ENCODE measurements at places on chromosomes 16 and 17.

- DNase-seq: no peak
These were observed 130.9 kb downstream of the CDH11 start for GRCh38 chr16:64991001-64991400.

- DNase-seq: no peak
These were observed 27.3 kb downstream of the GAS7 start for GRCh38 chr17:10171122-10171571.

- no peak for DNase-seq
These were observed 593.5 kb upstream of the SOX9 start for GRCh38 chr17:71527311-71527710.

DNA sequence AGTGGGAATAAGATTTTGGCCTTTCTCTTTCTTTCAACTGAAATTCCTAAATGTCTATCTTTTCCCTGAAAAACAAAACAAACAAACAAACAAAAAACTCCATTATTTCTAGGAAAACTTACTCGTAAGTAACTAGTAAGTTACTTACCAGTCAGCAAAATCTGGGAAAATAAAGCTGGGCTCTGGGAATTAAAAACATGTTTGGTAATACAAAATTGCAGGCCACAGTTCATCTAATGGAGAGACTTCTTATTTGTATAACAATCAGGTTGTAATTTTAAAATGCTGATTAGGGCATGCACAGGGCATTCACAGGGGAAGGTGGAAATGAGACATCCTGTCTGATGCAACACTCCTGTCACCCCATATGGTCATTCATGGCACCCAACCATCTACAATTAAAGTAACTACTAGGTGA, 3.8 kb upstream of the WIPI1 start:
- DNase-seq: no peak

GRCh38 chr17:77449908-77450741, 309.4 kb downstream of the SEC14L1 start:
- DNase-seq: no peak

GRCh38 chr17:72381597-72382397, 261.0 kb downstream of the SOX9 start:
- DNase-seq: peak; percentile 85

DNA sequence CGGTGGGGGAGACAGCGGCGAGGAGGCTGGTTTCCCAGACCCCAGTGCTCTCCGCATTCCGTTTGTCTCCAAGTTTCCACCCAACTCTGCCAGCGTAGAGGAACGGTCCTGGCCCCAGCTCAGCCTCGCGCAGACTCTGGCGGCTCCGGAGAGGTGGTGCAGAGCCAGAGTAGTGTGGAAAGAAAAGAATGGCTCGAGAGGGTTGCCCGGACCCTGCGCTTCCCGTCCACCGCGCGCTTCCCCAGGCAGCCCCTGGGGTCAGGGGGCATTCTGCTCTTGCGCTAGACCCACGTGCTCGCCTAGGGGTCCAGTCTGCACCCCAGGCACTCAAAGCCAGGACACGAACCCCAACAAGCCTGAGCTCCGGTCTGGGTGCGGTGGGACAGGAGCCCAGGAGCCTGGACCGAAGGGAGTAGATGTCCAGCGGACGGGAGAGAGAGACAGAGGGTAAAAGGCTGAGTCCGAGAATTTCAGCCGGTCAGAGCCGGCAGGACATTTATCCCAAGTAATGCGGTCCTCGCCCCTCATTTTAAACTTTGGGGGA, 3.8 kb downstream of the PMP22 start:
- DNase-seq: no peak

GRCh38 chr17:51419476-51419875, 159.1 kb downstream of the UTP18 start:
- no peak for DNase-seq

DNA sequence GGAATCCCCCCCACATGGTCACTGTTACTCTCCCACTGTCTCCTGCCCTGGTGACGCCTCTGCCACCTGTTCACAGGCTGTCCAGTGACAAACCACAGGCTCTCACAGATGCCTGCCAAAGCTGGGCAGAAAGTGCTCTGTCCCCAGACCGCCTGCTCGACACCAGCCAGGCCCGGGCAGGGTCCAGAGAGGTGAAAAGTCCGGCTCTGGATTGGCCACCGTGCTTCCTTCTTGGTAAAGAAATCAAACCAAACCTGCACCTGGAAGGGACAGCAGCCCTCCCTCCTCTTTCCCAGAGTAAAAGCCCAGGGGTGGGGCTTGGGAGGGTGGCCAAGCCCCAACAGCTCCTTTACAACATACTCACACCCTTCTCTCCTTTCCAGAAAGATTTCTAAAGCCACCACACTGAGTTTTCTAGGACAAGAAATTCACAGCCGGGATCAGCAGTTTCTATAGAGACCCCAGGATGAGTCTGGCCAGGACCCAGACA, 6.2 kb downstream of the PCGF2 start:
- no peak for DNase-seq

- no peak for DNase-seq
These were observed 28.6 kb downstream of the GTF3C1 start for GRCh38 chr16:27520982-27521673.

- DNase-seq: peak; percentile 76
These were observed 103.9 kb downstream of the SOCS1 start for GRCh38 chr16:11151885-11152629.

DNA sequence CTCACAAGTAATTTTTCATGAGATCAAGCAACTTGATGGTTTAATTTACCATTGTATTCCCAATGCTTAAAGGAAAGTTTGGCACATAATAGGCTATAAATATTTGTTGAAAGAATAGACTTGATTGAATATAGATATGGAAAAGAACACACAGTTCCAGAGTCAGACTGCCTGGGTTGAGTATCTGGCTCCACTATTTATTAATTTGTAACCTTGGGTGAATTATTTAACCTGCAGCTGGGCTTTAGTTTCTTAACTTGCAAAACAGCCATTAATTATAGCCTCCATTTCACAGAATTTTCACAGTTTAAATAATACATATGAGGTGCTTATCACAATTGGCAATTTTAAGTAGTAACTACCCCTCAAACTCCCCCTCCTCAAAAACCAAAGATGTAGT, 73.6 kb downstream of the NCOR1 start:
- no peak for DNase-seq

GRCh38 chr16:75948441-75948840, 222.2 kb upstream of the CPHXL start:
- DNase-seq: no peak

- DNase-seq: no peak
These were observed 22.5 kb upstream of the ENPP7 start for GRCh38 chr17:79707931-79708891.

- peak; percentile 5 for DNase-seq
These were observed 1.2 kb upstream of the MSLN start for GRCh38 chr16:759110-759910.

DNA sequence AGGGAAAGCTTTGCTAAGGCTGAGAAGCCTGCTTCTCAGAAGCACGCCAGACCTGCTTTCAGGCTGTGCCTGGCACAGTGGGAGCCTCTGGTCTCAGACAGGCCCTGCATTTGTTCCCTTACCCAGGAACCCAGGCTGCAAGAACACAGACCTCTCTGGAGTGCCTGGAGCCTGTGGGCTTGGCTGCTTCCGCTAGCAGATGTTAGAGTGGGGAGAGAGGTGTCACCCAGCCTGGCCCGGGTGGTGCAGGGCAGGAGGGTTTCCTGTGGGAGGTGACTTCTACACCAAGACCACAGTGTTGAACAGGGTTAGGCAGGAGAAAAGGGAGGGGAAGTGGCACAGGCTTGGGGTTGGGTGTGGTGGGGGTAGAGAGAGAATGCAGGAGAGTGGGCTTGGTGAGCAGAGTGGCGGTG, 35.8 kb upstream of the ADGRG1 start:
- DNase-seq: no peak

DNA sequence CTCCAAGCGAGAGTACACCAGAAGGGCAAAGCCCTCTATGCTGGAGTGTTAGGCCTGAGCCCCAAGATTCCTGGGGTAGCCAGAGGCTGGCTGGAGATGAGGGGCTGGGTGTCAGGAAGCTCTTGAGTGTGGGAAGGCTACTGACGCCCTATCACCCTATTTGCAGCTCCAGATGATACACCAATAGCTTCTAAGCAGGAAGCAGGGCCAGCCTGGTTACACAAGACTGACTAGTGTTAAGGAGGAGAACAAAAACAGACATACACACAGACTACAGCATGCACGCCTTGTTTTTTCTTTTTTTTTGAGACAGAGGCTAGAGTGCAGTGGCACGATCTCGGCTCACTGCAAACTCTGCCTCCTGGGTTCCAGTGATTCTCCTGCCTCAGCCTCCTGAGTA, 15.9 kb downstream of the POLR3K start:
- DNase-seq: no peak

DNA sequence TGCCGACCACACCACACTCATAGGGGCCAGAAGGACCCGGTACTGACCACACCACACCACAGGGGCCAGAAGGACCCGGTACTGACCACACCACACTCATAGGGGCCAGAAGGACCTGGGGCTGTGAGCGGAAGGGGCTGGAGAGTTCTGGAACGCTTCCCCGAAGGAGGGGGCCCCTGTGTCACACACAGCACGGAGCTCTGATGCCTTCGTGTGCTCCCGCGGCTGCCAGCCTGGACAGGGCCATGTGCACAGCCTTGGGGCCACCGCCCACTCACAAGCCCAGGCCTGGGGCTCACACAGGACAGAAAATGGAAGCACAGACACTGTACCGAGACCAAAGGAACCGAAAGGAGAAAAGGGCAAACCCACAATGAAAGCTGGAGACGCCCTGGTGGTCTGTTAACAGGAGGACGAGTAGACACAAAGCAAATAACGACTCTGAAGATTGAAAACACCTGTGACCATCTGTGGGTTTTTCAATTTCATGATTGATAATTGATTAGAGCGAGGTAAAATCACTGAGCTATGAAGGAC, 106.5 kb upstream of the METRNL start:
- no peak for DNase-seq

DNA sequence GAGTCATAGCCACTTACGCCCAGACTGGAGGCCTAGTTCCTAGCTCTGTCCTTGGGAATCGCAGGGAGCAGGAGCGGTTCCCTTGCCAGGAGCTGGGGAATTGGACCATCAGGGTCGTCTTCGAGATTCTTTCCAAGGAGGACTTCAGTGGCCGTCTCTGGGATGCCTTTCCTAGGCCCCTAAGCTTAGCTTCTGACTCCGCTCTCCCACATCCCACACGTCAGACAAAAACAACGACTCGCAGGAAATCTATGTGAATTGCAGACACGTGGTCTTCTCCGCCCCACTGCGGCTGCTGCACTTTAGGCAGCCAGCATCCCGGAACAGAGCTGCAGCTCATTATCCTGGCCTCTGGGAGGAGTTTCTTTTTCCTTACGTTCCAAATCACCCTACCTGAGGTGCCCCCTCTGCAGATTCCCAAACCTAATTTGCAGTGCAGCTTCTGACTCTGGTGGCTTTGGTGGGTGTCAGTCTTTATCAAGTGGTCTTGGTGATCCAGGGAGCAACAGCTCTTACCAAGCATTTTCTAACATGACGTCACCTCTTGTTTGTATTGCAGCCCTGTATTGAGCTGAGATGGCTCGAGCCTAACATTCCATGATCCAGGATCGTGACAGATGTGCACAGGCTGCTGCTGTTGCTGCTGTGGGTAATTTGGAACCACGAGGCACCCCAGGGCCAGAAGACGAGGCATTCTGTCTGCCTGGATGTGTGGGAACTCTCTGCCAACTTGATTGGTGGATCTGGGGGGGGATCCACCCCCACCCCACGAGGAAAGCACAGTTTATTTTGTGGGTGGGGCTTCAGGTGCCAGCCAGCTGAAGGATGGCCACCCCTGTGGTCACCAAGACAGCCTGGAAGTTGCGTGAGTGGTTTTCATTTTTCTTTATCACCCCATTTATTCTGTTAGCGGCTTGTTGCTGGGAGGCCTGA, 1.1 kb downstream of the KATNB1 start:
- DNase-seq: peak; percentile 49

DNA sequence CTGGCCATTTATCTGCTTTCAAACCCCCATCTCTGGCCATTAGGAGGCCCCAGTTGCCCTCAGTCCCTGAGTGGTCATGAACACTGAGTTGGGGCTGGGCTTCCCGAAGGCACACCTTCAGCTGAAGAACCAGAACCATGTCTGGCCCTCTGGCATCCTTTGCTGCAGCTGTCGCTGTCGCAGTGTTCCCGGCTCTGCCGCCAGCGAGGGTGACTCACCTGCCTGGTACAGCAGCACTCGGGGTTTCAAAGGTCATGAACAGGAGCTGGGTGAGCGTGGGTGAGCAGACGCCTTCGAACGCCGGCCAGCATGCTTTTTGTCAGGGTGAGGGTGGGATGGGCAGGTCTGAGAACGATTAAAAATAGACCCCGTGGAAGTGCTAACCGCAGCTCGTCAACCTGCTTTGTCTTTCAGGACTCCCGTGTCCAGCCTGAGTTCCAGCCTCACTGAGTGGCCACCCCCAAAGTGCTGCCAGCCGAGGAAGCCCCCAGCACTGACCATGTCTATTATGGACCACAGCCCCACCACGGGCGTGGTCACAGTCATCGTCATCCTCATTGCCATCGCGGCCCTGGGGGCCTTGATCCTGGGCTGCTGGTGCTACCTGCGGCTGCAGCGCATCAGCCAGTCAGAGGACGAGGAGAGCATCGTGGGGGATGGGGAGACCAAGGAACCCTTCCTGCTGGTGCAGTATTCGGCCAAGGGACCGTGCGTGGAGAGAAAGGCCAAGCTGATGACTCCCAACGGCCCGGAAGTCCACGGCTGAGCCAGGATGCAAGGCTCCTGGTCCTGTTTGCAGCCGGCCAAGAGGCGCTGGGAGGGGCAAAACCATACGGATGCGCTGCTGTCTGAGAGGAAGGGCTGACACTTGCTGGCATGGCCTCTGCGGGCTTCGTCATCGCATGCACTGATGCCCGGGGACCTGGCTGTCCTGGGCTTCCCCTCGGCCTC, 7.6 kb downstream of the SNN start:
- DNase-seq: no peak

- DNase-seq: no peak
These were observed 552 bp downstream of the C17orf58 start for GRCh38 chr17:67995570-67996263.

DNA sequence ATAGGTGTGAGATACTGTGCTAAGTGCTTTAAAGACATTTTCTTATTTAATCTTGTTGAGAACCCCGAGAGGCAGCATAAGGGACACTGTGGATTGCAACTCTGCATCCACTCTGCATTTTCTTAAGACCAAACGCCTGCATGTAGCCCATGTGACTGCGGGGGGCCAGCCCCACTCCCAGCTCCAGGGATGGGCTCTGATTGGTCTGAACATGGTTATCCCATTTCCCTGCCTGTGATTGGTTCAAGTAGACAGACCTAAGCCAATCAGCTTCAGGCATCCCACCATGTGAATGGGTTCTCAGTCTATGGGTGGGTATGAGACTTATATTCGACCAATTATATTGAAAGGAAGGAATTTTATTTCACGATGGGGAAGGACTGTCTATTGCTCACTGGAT, 33.2 kb upstream of the USP7 start:
- no peak for DNase-seq

DNA sequence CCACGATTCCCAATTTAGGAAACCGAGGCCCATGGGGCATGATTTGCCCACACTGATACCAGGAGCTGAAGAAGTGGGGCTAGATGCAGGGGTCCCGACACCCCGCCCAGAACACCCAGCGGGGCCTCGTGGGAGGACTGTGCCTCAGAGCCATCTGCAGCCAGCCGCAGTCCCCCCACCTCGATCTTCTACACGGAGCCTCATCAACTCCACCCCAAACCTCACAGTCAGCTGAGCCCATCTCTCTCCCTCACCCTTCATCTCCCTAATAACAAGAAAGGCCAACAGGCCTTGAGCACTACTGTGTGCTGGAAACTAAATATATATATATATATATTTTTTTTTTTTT, 4.2 kb downstream of the ITGAE start:
- no peak for DNase-seq

- peak; percentile 79 for DNase-seq
These were observed 14.2 kb upstream of the SEC14L1 start for GRCh38 chr17:77126519-77126918.

GRCh38 chr16:88286301-88286923, 96.3 kb upstream of the ZNF469 start:
- DNase-seq: no peak
